Foreskin keratinocyte (primary cell): ENCODE measurements at places on chromosomes 5 and 9. TPM values are rescaled to one million over a fixed set of nuclear protein-coding genes. Genes with fewer than 3 reads are reported as not detected.

PCDHB11 gene
- 0.03 TPM in 1 of 2 replicates, not detected in the other for total RNA-seq

GRCh38 chr5:171954721-171955120 lies 51.7 kb downstream of the FBXW11 start:
- DNase-seq = peak; percentile 54

ADAMTS19 gene
- total RNA-seq = 0.28 and 0.34 TPM in 2 replicates

GRCh38 chr5:132689513-132689912 lies 15.7 kb downstream of the IL4 start:
- no peak for DNase-seq

CD72 gene
- 0.20 and 0.28 TPM in 2 replicates for total RNA-seq

NUTM2G gene
- not detected in 2 replicates for total RNA-seq
